ENCODE measurements at places on chromosomes 1 and 21.
A peak's percentile ranks its signal among the peaks of the same experiment; 100 is the strongest.

DNA sequence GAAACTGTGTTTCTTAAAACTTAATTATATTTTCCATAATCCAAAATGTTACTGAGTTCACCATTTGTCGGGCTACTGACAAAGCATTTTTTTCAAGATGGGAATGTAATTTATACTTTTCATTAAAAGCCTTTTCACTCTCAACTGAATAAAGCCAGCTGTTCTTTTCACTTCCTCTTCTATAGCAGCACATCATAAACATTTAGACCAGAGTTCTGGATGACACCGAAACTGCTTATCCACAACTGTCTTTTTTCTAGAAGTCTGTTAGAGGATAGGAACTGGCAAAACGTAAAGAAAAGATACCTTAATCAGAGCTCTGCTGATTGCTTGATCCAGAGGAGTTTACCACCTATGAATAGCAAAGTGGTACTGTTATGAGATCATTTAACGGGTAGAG is 594.7 kb downstream of the ADGRL2 start:
- no peak for DNase-seq

DNA sequence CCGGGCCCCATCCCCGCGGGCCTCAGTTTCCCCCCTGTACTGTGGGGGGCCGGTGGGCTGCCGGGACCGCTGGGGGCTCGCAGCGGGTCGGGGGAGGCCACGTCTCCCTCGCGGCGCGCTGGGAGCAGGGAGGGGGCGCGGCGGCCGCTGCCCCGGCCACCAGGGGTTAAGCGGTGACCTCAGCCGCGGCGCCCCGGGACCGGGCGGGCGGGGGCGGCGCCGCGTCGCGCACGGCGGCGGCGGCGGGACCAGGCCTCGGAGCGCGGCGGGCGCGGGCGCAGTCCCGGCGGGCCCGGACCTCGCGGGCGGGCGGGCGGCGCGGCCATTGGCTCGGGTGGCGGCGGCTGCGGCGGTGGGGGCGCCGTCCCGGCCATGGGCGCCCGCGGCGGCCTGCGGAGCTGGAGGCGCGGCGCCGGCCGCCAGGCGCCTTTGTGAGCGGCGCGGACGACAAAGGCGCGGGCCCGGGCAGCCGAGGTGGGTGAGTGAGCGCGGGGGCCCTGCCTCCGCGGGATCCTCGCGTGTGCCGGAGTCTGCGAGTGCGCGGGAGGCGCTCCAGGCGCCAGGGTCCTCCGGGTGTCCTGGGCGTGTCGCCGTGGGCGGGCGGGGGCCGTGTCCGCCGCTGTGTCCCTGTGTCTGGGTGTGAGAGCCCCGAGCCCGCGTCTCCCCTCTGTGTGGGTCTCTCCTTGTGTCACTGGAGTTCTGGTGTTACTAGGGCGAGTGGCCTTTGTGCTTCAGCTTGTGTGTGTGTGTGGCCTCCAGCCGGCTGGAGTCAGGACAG is at the start of gene ARHGEF10L:
ARHGEF10L (plus strand) TSS at position 222 of the 778 bp plus-strand sequence. CDS start 40,898 bp downstream, outside the sequence.
- no peak for DNase-seq

DNA sequence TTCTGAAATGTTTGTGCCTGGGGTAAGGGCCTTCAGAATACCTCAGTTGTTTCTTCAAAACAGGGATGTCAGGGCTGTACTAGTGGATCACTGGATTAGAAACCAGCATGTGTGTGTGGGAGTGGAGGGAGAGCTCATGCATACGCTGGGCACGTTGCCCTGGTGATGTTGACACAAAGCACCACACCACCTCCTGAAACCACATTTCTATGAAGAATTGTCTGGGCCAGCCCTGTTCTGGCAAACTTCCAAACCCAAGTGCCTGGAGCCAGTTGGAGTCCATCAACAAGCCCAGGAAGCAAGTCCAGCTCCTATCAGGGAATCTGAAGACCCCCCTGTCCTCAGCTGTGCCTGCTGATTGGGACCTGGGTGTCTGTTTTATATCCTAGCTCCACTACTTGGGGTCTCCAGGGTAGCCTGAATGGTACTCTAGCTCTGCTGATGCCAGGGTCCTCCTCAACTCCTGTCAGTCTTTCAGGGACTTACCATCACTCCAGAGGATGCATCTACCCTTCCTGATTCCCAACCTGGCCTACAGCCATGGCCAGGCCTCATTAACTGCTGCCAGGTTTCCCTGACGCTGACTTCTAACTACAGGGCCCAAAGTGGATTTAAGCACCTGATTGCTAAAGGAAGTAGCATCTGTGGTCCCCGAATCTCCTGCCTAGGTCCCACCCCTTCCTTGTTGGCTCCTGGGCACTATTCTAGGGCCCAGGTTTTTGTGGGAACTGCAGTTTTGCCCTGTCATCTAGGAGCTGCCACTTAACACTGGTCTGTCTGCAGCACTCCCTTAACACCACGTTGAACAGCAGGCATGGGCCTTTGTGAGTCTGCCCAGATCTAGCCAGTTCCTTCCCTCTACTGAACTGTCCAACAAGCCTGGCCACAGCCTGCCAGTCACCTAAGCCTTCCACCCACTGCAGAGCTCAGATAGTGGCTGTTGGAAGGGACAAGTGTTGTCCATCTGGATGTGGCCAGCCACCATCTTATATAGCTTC is 45.5 kb downstream of the LPAR3 start:
- DNase-seq: no peak

- DNase-seq: no peak
Measured at GRCh38 chr1:17163371-17163770, 41.6 kb upstream of the PADI1 start.

DNA sequence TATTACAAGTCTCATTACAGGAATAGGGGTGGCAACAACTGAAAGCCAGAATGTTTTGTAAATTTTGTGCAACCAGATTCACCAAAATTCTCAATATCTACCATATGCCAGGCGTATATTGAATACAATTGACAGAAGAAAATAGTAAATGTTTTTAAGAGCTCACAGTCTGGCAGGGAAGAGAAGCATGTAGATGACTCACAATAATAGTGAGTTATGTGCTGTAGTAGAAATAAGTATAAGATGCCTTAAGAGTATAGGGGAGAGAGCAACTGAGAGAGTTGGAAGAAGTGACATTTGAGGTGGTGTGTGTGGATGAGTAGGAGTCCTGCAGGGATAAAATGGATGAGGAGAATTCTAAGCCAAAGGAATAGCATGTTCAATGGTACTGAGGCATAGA is 170.5 kb upstream of the FGGY start:
- no peak for DNase-seq

GRCh38 chr1:206081856-206082255 is 28.9 kb downstream of the RHEX start:
- DNase-seq: no peak

DNA sequence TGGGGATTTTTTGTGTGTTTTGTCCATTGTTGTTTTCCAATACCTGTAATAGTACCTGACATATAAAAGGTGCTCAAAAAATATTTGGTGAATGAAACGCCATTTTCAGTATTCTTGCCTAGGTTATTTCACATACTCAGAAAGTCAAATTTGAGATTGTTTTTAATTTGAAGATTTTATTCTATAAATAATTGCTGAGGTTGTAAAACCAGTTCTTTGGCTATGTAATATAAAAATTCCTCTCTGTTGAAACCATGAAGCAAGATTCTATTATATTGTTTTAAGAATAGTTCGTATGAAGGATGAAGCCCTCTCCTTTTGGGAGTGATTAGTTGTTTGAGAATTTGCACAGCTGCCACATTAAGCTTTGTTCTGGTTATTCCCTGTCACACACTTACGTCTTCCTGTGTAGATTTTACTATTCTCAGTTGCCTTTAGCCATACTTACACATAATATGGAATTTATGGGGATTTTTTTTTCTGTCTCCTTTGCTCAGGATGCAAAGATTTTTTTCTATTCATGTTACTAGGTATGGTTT is 60.2 kb upstream of the MPC2 start:
- no peak for DNase-seq

DNA sequence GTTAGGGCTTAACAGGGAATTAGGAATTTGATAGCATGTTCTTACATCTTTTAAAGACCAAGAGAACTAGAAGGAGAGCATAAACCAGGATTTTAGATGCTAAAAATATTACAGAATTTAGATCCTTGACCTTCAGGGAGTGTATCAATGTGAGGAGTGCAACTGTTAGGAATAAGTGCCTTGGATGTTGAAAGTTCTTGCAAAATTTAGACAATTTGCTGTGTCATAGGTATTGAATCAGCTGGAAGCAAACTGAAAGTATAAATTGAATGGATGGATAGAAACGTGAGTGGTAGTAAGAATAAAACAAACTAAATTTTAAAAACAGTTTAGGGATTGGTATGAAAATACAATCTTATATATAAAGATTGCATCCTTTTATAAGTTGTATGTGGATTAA is 27.7 kb downstream of the PPP1R12B start:
- DNase-seq: no peak

DNA sequence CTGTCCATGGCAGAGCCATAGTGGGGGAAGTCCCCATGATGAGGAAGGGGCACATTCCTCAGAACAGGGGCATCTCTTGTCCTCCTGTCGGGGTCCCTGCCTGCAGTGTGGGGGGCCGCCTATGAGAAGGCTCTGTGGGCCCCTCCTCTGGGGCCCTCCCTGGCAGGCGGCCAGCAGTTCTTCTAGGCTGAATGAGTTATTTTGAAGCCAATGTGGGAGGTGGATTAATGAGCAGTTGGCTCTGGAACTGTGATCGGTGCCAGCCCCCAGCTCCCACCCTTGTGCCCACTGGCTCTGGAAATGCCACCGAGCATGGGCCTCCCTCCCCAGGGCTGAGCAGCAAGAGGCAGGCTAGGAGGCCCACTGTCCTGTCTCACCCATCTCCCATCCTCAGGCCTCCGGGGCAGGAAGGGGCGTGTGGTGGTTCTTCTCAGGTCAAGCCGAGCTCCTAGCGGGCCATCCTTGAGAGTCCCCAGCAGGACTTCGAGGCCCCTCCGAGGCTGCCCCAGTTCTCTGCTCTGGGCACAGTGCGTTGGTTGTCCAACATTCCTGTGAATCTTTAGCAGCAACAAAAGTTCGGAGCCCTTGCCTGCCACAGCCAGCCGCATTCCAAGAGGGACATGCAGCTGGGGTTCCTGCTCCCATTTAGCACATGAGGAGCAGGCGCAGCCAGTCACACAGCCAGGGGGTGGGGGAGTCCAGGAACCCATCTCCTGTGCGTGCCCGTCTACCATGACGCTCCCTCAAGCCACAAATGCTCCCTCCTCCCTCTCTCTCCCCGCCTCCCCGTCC is 57.2 kb downstream of the EDN2 start:
- no peak for DNase-seq

DNA sequence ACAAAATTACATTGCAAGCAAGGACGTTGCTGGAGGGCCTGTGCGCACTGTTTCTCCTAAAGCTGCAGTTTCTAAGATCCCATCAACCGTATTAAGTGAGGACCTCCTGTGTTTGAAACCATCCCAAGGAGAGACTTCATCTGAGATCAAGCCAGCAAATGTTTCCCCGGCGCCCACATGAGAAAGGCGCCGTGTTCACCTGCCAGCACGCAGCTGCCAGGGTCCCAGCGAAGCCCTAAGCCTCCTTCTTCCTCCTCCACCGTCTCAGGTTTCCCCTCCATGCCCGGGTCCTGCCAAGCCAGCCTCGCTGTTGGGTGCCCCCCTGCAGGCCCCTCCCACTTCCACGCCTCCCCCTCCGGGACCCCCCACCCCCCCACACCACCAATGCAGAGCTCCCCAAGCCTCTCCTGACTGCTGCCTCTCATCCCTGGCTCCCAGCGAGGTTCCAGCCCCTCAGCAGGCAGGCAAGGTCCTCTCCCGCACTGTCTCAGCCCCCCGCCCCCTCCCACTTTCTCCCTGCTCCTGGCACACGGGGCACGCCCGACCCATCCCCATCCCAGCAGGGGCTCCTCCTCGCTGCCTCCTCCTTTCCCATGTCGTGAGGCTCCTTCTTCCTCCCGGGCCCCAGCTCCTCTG is 8.6 kb upstream of the TFF1 start:
- no peak for DNase-seq

DNA sequence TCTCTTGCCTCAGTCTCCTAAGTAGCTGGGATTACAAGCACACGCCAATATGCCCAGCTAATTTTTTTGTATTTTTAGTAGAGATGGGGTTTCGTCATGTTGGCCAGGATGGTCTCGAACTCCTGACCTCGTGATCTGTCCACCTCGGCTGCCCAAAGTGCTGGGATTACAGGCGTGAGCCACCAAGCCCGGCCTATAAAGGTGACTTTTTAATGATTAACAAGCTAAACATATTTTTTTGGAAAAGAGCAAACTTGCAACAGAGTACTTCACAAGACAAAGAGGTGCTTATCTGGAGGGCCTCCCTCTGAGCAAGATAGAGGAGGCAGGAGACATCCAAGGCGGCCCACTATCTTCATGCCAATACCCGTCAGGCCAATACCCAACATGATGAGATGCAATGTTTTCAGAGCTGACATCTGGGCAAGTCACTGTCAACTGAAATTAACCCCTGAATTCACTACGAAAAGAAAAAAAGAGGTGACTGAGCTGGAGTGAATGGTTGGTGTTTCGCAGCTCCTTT is 10.5 kb downstream of the BCAR3 start:
- no peak for DNase-seq

GRCh38 chr1:230326971-230327891 is 98.9 kb downstream of the PGBD5 start:
- no peak for DNase-seq

GRCh38 chr1:12195416-12195815 is 28.6 kb downstream of the TNFRSF1B start:
- no peak for DNase-seq

DNA sequence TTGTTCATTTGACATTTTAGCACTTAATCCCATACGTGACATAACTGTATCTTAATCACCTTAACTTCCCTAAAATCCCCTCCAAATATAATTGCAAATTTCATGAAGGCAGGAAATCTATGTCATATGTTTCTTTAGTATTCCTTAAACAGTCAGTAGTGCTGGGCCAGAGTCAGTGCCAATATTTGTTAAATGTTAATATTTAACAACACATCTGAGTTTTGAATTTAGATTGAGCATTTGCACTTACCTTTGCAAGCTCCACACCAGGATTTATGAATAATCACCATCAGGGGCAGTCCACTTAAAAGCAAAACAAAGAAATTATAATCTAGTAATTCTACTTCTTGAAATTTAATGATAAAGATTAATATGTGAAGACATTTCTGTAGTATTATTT is 5.3 kb downstream of the KTI12 start:
- DNase-seq: no peak

- DNase-seq: peak; percentile 2
Measured at GRCh38 chr1:14924455-14925331, 228.9 kb upstream of the TMEM51 start.

DNA sequence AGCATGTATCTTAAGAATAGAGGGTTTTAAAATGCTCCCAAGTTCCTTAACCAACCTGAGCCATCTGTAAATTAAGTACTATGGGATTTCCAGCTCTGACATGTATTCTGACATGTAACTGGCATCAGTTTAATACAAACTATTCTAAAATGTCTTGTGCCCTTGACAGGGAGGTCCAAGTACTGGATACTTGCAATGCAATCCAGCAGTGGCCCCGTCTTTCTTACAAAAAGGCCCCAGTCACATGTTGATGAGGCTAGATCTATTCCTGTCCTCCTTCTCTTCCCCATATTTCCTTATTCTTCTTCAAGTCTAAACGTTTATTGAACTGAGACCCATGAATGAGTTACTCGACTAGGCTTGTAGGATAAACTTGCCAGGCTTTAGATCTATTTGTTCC is 46.4 kb downstream of the MRPL39 start:
- no peak for DNase-seq

DNA sequence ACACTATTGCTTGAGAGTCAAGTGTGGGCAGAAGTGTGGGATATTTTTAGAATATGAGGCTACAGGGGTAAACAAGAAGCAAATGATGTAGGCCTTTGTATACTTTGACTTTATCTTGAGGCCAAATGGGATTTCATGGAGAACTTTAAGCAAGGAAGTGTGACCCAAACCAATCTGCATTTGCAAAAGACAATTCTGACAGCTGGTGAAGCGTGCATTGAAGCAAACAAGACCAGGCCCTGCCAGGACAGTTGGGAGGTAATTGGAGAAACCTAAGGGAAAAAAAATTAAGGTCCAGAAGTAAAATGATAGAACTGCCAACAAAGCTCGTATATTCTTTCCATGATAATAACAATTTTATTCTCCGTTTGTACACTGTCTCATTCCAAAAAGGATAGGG is 168.3 kb downstream of the TM2D1 start:
- no peak for DNase-seq
